ENCODE measurements at places on chromosomes 4 and X. TPM values are rescaled to one million over a fixed set of nuclear protein-coding genes. Genes with fewer than 3 reads are reported as not detected.
A peak's percentile ranks its signal among the peaks of the same experiment; 100 is the strongest.

DNA sequence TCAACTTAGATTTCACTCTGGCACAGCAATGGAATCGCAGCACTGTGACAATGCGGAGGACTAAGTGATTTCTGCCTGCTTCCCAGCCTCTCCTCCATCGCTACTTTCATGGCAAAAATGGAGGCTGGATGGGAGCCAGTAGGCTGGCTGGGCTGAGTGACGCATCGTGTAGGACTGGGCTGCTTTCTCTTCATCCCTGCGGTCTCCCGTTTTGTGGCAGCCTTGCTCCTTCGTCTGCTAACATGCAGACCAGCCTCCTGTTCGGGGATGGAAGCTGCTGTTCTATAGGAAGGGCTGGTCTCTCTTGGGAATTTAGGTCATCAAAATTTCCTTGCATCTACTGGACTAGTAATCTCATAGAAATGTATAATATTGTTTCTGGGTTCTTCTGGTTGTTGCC lies 15.8 kb upstream of the RGS12 start:
- DNase-seq, result no peak

DNA sequence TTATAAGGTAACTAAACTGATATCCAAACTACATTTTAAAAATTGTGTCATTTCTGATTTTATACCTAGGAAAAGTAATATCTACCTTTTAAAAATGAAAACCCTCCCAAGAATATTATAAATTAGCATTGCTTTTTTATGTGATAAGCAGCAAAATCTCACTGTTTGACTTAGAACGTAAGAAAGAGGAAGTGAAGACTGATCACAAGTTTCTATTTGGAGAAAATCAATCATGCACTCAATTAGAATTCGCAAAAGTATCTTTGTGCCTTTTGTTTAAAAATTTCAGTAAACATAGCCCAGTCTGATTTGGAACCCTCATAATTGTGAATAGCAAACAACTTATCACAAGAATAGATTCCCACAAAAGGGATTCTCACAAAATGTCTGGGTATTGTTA lies 142.7 kb downstream of the TENM3 start:
- no peak for DNase-seq

- no peak for DNase-seq
Observed at GRCh38 chr4:10171055-10171454, 54.5 kb upstream of the WDR1 start.

NAP1L2 gene
- polyA plus RNA-seq, result 4.3 TPM

DNA sequence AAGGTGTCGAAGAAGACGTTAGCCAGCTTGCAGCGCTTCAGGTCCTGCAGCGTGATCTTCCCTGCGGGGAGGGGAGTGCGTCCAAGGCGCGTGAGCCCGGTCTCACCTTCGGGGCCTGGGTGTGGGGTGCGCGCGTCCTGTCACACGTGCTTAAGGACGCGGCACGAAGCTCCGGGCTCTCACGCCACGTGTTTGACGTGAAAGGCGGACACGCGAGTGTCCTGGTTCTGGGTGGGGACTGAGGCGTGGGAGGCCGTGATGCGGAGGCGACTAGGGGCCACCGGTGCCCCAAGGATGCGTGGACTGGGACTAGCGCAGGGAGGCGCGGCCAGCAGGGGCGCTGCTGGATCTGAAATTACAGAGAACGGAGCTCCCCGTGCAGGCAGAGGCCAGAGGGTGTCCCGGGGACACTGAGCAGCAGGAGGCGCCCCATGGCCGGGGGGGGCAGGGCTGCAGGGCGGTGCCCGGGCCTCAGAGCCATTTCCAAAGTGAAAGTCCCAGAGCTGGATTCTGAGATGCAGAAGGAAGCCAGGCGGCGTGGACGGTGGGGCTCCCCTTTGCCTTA lies 20.3 kb upstream of the GTPBP6 start:
- peak; percentile 71 for DNase-seq

DNA sequence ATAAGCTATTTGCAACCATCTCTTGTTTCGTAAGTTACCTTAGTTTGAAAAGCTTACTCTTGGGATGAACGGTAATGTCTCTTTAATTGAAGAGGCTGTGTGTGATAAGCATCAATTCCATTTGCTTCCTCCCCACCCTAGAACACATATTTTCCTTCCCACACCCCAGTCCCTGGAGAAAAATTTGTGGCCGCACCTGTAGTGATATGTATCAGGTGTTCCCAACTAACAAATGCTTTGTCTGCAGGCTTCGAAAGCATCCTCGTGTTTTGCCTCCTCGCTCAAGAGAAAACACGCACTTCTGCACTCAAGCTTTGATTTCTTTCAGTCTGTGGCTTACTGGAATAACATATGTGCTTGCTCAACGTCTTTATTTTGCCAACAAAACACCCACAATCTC lies 143.8 kb upstream of the OTUD4 start:
- DNase-seq, result no peak

DNA sequence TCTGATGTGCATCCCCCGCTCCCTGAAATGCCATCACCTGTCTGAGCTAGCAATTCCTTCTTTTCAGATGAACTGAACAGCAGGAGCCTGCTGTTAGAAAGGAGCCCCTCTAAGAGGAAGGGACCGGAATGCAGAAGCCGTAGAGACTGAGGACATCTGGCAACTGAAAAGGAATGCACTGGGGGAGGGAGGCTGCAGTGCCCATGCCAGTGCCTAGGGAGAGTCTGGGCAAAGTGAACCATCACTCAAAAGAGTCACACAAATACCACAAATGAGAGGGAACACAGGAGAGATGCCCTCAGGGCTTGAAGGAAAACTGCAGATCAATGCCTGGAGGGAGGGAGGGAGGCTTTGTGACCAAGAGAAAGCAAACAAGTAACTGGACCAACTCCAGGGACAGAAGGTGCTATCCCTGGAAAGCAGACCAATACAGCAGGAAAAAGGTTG lies 93.9 kb upstream of the CBR4 start:
- no peak for DNase-seq

DNA sequence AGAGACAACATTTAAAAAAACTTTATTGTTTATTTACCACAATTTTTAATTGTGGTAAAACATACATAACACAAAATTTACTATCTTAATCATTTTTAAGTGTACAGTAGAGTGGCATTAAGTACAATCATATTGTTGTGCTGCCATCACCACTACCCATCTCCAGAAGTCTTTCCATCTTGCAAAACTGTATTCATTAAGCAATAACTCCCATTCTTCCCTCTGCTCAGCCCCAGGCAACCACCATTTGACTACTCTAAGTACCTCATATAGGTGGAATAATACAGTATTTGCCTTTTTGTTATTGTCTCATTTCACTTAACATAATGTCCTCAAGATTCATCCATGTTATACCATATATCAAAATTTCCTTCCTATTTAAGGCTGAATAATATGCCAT lies 12.8 kb upstream of the FAM47E start:
- DNase-seq, result no peak

DNA sequence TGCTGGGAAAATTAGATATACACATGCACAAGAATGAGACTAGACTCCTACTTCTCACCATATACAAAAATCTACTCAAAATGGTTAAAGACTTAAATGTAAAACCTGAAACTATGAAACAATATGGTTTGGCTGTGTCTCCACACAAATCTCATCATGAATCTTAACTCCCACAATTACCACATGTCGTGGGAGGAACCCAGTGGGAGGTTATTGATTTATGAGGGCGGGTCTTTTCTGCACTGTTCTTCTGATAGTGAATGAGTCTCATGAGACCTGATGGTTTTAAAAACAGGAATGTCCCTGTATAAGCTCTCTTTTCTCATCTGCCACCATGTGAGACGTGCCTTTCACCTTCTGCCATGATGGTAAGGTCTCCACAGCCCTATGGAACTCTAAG lies 48.5 kb upstream of the DDX60 start:
- DNase-seq, result no peak

SLC10A3 gene
- polyA plus RNA-seq, result 16.8 TPM

- DNase-seq, result no peak
Observed at GRCh38 chr4:110104661-110105060, 93.8 kb downstream of the ELOVL6 start.

DNA sequence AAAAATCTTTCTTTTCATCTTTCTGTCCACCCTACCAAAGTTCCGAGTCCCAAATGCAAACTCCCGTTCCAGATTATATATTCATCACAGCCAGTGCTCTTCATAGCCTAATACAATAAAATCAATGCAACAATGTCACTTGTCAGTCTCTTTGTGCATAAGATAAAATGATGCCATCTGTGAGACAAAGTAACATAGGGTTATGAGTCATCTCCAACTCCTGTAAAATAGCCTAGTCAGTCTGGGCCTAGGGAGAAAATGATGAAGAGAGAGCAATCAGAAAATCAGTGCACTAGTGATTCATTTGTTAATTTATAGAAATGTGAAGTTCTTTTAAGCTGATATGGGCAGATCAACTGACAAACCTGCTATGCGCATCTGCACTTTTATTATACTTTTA lies 689.1 kb upstream of the DIAPH2 start:
- no peak for DNase-seq

NMU gene
- polyA plus RNA-seq, result not detected

- no peak for DNase-seq
Observed at GRCh38 chr4:151004222-151004621, 10.9 kb downstream of the LRBA start.

DNA sequence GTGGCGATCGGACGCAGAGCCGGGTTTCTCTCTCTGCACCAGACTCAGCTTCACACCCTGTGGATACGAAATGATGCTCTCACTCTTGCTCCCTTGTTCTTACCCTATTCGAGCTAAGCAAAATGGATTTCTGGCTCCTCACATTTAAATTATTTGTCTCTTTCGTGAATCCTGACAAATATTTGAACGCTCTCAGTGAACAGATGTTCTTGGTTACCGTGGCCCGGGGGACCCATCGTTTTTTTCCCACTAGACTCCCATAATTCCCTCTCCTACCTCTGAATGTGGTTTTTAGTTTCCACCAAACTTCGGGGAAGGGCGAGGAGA lies 630 bp downstream of the SMARCA5 start:
- DNase-seq, result no peak

DNA sequence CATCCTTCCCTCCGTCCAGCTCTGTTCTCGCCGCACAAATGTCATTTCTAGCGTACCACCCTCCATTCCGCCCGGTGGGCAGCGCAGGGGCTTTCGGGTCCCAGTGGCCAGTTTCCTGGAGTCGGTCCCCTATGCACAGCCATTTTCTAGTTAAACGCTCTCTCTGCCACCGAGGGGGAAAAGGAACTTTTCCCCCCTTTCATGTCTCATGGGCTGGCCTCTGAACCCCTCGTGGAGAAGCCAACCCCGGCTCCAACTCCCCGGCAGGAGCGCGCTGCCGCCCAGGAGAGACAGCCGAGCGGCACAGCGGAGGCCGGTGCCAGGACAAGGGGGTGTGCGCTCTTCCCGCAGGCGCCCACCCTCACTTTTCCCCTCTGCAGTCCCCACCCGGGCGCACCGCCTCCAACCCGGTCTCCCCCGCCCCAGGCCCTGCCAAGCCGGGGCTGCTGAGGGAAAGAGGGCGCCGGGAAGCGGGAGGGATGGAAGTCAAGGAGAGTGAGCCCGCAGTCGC lies 662 bp downstream of the APBB2 start:
- DNase-seq, result peak; percentile 82

DNA sequence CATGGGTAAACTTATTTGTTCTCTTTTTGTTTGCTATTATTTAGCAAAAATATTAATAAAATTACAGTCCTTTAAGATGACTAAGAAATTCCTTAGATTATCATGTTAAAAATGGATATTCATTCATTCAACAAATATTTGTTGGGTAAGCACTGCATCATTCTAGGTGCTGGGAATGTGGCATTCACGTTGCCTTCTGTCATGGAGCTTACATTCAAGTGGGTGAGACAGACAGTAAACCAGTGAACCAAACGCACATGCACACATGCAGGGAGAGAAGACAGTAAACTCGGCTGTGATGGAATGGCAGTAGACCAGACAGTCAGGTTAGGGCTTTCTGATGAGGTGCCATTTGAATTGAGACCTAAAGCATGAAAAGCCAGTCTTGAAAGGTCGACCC lies 91.8 kb downstream of the STOX2 start:
- no peak for DNase-seq

DNA sequence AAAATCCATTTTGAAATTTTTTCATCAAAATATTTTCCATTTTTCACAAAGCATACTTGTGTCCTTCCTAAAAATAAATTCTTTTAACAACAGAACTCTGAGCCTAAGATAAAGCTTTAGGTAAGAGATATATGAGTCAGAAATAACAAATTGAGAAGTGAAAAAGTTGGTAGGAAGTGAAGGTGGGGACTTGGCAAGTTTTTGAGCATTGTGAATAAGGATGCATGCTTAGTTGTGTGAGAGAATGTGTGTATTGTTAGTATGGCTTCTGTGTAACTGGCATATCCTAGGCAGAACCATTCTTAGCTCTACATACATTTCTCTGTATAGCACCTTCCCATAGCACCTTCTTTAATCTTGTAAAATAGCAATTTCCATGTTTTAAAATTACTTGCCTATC lies 6.8 kb downstream of the ASB5 start:
- no peak for DNase-seq

SMIM10 gene
- 85.4 TPM for polyA plus RNA-seq

DNA sequence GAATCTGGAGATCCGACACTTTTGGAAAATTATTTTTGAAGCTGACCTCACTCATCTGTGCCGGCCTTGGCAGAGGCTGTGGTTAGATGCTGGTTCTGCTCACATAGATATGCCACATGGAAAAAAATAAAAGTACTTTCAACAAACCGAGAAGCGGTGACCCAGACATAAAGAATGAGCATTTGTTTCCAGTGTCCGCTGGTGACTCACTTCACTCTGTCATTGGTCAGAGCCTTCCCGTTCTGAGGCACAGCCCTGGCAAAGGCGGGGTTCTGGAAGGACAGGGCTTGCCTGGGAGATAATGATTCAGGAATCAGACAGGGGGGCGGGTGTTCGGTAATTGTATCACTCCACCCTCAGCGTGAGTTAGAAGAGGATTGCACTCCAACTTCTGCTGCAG lies 172.4 kb upstream of the MXRA5 start:
- DNase-seq, result no peak

DNA sequence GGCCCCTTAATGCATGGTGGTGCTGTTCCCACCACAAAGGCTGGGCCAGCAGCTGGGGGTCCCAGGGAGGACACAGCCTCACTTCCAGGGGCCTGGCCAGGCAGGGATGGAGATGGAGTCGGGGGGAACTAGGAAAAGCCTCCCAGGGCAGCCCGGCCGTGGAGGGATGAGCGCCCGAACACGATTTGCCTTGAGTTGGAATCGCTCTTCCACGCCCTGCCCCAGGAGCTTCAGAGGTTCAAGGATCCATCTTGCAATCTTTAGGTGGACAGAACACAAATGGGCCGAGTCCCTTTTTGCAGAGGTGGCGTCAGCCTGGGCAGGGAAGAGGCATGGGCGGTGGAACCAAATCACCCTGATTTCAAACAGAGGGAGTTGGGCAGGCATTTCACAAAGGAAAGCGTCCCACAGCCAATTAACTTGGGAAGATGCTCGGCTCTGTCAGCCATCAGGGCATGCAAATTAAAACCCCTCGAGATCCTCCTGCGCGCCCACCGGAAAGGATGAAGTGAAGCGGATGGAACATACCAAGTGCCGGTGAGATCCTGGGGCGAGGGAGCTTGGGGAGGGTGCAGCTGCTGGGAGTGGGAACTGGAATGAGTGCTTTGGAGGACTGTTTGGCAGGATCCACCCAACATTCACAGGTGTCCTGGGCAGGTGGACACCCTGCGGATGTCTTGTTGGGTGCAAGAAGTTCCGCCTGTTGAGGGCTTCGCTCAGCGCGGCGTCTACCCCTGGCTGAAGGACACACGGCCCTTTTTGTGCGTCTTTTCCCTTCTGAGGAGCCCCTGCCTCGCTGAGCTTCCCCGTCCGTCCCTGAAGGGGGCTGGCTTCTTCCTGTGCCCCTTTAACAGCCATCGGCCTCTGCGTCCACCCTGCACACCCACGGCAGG lies 75.7 kb downstream of the HTRA3 start:
- DNase-seq, result no peak

GRCh38 chr4:188611143-188611542 lies 471.9 kb downstream of the TRIML1 start:
- no peak for DNase-seq

GRCh38 chrX:38805432-38806389 lies 4.5 kb downstream of the MID1IP1 start:
- peak; percentile 83 for DNase-seq

Measured in aorta (tissue), 5 donors.